ENCODE measurements at places on chromosomes 2 and 18.

GRCh38 chr2:159150280-159150746, 136.2 kb downstream of the WDSUB1 start:
- no peak for DNase-seq

GRCh38 chr18:70005580-70005979, 57.9 kb upstream of the CD226 start:
- no peak for DNase-seq

DNA sequence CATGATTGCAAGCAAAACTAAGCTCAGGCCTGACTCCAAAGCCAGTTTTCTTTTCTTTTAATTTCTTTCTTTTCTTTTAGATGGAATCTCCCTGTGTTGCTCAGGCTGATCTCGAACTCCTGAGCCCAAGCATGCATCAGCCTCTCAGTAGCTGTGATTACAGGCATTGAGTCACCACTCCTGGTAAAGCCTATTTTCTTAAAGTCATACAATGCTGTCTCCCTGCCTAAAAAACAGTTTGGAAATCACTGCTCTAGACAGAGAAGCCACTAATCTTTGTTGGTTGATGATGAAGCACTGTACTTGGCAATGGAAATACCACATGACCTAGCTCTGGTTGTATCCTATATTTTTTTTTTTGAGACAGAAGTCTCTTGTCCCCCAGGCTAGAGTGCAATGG, 33.1 kb upstream of the ZNF532 start:
- DNase-seq, result no peak

GRCh38 chr2:3117650-3118216, 259.9 kb downstream of the EIPR1 start:
- DNase-seq, result no peak

GRCh38 chr2:141439524-141439923, 691.3 kb downstream of the LRP1B start:
- DNase-seq, result no peak

Measured in activated CD4-positive, alpha-beta memory T cell treated with anti-CD3 and anti-CD28 coated beads, Interleukin-2, amount 10 ng/mL, durations not matched to agents 7 days and 5 days (primary cell).